ENCODE measurements at places on chromosomes 3 and 15.

DNA sequence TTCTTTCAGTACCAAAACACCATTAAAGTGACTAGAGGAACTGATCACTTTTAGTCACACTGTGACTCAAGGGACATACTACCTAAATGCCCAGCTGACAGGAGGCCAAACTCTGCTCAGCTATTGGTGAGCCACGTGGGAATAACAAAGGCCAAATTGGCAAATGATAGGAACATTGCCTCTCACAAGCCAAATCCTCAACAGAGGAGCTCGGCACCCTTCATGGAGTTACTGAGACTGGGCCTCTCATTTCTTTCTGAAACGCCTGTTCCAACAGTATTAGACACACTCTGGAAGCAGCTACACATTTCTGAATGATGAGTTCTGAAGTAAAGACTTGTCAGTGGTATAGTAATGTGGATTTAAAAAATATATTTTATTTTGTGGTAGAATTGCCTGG lies 166.0 kb upstream of the COL8A1 start:
- DNase-seq = no peak

GRCh38 chr3:158846803-158847451 lies 45.1 kb downstream of the MFSD1 start:
- no peak for DNase-seq

GRCh38 chr3:122921791-122922651 lies 105.5 kb downstream of the SEMA5B start:
- DNase-seq = peak; percentile 79

DNA sequence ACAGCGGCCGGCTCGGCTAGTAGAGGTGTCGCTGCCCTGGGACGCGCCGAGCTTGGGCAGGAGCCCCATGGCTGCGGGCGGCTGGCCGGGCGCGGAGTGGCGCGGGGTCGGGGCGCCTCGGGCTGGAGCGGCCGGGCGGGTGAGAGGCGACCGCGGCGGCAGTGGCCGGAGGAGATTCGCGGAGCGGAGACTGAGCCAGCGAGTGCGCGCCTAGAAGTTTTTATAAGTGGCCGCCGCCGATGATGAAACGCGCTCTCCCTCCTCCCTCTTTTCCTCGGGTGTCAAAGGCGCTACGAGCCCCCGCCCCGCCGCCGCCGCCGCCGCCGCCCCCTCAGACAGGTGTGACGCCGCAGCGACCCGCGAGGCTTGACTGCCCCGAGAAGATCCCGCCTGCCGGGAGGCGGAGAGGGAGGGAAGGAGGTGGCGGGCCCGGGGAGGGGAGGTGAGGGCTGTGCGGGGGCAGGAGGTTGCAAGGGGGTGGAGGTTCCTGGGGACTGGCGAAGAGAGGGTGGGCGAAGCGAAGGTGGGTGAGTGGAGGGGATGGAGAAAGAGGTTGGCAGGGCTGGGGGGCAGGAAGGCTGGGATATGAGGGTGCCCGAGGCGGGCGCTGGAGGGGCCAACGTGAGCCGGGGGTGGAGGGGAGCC lies at the start of gene SLCO2A1:
Gene SLCO2A1 (minus strand): TSS at position 192 of the 645 bp plus-strand sequence. CDS start 123 bp downstream, at position 69.
- peak; percentile 54 for DNase-seq

DNA sequence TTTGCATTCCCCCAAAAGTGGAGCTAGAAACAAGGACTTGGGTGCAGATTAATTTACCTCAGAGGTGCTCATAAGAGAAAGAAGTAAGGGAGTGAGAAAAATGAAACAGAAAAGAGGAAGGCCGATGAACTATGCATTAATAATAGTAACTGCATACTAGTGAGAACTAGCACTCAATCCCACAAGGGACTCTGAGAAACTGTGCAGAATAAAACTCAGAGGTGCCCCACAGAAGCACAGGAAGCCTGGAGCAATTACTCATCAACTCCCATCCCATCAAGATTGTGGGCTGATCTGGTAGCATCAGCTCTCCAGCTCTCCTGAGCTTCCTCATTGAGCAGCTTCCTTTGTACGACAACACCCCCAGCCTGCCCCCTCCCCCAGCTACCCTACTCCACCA lies 50.8 kb downstream of the CLDN18 start:
- DNase-seq = no peak

- DNase-seq = no peak
These were observed 81.0 kb upstream of the ALCAM start for GRCh38 chr3:105285653-105286241.
